ENCODE measurements at places on chromosomes 16 and 17.

DNA sequence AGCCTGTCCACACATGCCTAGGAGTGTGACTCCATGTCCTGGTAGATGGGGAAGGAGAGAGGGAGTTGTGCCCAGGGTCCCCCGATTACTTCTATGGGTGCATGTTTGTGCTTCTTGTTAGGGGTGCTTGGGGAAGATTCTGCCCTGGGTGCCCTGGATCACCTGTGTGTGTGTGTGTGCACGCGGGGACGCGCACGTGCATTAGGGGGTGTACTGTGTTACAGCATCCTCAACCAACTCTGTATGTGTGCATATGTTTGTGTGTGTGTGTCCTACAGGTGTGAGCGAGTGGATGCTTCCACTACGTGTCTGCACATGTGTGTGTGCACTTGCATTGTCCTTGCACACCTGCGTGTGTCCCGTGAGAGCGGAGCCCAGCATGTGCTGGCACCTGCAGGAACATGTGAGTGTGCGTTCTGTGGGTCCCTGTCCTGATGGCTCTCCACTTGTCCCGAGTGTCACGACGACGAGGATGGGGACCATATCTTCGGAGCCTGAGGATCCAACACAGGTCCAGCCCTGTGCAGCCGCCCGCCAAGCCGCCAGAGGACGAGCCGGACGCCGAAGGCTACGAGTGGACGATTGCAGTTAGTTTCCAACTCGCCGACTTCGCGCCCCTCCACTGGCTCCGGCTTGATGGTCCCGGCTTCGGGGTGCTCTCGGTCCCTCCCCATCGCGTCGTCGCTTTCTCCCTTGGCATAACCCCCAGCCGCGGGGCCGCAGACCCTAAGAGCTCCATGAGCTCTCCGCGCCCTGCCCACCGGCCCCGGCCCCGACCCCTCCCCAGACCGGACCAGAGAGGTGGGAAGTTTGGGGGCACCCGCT lies 6.0 kb upstream of the TBC1D3B start:
- DNase-seq, result no peak

- no peak for DNase-seq
Measured at GRCh38 chr17:83127431-83128160, 48.2 kb downstream of the METRNL start.

DNA sequence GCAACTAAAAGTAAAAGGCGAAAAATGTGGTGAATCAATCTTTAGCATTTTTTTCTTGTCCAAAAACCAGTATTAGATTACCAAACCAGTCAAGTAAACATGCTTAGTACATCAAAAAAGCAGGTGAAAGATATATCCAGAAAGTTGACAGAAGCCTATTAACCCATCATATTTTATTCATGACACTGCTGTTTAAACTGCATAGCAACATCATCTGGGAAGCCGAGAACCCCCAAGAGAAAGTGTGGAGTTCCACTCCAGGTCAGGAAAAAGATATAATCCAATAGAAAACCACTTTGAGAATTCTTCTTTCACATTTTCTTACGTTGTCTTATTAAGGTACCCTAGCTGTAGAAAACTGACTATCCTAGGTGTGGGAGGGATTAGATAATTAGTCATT lies 466.8 kb upstream of the CDH8 start:
- DNase-seq, result no peak

DNA sequence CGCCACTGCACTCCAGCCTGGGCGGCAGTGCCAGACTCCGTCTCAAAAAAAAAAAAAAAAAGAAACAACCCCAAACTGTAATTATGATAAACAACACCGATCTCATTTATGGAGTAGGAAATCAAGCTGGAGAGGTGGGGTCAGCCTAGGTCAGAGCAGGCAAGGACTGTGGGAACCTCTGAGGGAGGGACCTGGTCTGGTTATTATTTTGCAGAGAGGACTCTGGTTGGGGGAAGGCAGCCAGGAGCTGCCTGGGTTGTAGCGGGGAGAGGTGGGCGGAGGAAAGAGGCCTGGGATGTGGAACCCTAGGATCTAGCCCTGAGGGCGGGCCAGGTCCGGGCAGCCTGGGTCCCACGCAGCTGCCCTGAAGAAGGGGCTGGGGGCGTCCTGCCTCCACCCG lies 10.9 kb upstream of the HS3ST6 start:
- DNase-seq, result no peak

- DNase-seq, result no peak
Measured at GRCh38 chr16:72430121-72430520, 258.2 kb upstream of the PMFBP1 start.

- DNase-seq, result no peak
Measured at GRCh38 chr17:5585836-5586521, 1.7 kb upstream of the NLRP1 start.

- no peak for DNase-seq
Measured at GRCh38 chr17:76529224-76530094, 8.1 kb downstream of the CYGB start.

DNA sequence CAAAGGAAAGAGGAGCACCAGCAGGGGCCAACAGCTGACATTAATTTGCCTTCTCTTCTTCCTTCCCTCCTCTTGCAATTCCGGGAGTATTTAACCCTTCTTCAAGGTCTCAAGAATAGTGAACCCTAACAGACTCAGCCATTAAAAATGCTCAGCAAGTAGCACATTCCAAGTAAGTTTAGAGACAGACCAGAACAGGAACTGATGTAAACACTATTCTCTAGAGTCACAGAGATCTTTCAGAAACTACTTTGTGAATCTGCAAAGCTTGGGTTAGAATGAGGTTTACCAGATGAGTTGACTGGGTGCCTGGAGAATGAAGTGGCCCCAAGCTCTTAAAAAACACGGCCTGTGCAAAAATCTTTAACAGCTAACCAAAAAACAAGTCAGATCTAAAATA lies 50.9 kb downstream of the TEX2 start:
- DNase-seq, result no peak

DNA sequence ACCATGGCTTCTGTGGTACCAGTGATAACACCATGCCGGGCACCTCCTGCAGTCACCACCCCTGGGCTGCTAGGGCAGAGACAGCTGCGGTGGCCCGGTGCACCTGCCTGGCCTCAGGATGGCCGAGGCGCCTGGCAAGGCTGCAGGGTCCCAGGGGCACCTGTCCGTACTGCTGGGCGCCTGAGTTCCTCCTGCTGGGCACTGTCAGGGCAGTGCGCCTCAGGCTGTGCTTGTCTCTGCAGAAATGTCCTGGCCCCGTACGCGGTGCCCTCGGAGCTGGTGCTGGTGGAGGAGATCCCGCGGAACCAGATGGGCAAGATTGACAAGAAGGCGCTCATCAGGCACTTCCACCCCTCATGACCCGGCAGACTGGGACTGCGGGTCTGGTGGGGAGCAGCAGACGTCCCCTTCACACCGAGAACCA lies 17.7 kb upstream of the CDH15 start:
- no peak for DNase-seq

GRCh38 chr17:4899341-4900230 lies at the start of gene C17orf107:
Gene C17orf107, plus strand, starts transcription at chr17:4899536. Its CDS starts 227 bp downstream, at chr17:4899763.
- peak; percentile 62 for DNase-seq

DNA sequence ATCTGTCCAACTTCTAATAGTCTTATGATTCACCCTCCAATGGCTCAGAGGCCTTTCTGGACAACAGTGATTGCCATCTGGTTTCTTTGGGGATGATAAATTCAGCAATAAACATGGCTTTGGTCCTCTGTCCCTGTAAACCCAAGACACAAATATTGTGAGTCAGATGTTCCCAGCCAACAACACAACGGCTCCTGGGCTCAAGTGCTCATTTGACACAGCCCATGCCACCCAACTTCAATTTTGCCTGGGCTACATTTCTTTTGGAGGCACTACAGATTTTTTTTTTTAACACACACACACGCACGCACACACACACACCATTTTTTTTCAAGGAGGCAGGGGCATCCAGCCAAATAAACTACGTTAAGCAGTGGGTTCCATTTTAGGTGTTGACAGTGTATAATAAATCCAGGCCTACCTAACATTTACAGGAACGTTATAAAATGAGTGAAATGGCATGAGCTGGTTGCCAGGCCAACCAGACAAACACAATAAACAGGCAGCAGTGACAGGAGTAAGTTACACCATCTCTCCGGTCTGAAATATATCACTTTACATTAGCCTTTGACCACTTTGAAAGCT lies 939.9 kb upstream of the SOX9 start:
- no peak for DNase-seq

GRCh38 chr17:57349541-57350247 lies 93.4 kb downstream of the MSI2 start:
- no peak for DNase-seq

DNA sequence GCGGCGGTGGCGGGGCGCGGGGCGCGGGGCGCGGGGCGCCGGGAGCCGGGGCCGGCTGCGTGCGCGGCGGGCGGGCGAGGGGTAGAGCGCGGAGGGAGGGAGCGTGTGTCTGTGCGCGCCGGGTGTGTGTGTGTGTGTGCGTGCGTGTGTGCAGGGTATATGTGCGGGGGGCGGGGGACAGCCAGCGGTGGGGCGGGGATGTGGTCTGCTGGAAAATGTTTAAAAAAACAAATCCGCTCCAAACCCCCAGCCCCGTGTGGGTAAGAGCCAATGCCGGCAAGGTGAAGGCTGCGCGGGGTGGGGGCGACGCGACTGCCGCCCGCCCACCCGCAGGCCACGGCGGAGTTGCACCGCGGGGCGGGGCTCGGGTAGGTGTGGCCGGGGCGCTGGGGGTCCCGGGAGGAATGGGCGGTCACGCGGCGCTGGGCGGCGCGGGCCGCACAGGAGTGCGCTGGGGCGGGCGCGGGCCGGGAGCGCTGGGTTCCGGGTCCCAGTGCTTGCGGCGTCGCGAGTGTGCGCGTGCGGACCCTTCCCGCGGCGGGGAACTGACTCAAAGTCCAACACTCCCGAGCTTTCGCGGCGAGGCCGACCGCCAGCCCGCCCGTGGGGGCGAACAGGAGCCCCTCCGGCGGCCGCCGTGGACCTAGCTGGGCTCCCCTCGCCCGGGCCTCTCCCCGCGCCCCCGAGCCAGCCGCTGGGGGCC lies at the start of gene CYGB:
Gene CYGB, minus strand, starts transcription at position 132 of the 703 bp plus-strand sequence. CDS start 167 bp downstream, outside the sequence.
- no peak for DNase-seq

DNA sequence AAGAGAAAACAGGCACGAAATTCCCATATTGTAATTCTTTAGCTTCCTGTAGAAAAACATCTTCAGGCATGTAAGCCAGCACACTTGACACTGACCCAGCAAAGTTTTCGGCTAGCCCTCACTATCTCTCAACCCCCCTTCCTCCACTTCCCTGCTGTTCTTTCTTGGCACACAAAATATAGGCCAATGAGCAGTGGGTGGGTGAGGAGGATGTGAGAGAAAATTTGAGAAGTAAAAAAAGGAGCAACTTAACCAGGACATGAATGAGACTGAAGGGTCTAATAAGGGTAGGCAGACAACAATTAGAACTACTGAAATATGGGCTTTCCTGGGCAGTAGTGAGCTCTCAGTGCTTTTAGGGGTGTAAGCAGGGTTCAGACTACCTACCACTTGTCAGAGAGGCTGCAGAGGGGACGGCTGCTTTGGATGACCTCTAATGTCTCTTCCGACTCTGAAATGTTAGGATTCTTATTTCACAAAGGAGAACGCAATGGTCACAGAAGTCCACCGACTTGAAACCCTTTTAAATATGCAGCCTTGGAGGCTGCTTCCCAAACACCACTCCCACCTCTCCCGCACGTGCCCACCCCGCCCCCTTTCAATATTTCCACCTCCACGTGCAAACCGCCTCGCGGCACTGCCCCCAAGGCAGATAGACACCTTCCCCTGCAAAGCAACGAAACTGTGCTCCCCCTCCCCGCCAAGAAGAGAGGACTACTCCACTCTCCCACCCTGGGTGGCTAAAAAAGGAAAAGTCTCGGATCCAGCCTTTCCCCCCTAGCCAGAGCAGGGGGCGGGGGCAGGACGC lies 889 bp downstream of the MBTD1 start:
- DNase-seq, result no peak

DNA sequence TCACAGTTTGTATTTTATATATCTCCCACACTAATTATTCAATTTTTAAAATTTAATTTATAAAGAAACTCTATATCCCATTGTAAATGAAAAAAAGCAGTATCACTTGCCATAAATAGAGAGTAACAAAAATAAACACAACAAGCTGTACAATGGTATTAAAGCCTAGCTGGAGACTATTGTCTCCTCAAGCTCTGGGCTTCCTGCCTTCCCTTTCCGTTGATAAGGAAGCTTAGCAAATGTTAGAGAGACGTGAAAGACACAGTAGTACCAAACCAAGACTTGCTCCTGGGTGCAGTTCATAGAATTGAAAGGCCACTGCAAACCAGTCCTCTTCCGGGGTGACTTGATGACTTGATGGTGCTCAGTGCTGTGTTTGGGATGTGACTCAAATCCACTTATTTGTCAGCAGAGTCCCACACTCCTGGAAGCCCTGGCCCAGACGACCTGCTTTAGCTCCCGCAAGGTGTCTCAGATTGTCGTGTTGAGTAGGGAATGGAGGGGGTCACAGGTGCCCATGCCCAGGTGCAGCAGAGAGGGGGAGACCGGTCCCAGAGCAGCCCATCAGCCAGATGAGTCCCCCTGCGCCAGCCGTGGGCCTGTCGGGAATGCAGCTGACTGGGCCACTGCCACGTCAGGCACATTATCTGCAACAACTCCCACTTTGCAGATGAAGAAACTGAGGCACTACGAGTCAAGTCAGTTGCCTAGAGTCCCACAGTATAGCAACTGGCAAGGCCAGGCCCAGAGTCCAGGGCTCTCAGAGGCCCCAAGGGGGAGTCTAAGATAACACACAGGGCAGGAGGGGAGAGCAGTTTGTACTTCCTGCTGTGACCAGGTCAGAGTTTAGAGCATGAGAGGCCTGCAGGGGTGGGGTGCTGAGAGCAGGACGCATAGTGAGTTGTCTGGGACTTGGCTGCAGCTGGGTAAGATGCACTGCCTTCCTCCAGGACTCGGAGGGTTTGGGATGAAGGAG lies 40.5 kb downstream of the PSME3IP1 start:
- no peak for DNase-seq

DNA sequence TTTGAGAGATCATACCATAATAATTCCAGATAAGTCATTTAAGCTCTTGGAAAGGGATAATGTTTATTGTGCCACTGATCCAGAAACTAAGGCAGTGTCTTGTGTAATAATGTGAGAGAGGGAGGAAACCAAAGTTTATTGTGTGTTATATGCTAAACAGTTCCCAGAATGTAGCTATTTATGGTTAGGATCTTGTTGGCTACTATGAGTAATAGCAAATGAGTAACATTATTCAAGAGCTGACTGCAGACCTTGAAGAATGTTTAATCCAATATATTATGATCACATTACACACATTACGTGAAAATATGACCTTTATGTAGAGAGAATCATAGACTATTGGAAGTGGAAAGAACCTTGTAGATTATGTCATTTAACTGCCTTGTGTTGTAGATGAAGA lies 139.5 kb downstream of the BCAS3 start:
- no peak for DNase-seq

Measured in caudate nucleus (tissue), 63 donors.